ENCODE measurements at places on chromosomes 2 and 18. TPM values are rescaled to one million over a fixed set of nuclear protein-coding genes. Genes with fewer than 3 reads are reported as not detected.

GAD1 gene
- total RNA-seq = 1.3 TPM

SRD5A2 gene
- total RNA-seq = under 0.01 TPM

- DNase-seq = no peak
Observed at GRCh38 chr2:170282851-170283250, 104.9 kb downstream of the MYO3B start.

DNA sequence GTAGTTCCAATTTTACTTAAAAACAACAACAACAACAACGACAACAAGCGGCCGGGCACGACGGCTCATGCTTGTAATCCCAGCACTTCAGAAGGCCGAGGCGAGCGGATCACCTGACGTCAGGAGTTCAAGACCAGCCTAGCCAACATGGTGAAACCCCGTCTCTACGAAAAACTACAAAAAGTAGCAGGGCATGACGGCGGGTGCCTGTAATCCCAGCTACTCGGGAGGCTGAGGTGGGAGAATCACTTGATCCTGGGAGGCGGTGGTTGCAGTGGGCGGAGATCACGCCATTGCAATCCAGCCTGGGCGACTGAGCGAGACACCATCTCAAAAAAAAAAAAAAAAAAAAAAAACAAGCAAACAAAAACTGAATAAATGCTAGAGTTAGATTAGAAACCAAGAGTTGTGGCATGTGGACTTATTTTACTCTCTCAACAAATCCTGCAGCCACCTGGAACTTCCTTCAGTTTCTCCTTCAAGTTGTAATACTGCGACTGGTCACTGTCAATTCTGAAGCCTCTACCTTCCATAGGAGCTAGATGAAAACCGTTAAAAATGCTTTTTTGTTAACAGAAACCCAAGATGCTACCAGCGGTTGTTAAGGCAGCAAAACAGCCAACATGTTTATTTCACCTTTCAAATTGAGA, 1.3 kb downstream of the ATP5F1A start:
- DNase-seq = no peak

DNA sequence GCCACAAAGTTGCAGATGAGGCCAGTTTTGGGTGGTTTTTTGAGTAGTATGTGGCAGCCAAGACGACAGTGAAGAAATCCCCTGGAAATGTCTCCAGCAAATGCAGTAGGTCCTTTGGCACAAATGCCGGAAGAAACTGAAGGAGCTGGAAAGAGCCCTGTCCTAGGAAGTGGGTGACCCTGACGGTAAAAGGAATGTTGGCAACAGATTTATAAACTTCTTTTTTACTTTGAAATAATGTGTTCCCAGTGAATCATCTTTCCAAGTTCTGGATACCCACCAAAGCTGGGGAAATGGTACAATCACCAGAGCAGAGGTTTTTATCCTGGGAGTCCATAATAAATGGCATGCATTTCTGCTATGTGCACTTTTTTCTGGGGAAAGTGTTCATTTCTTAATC, 112.9 kb downstream of the CSRNP3 start:
- no peak for DNase-seq

GRCh38 chr2:43737097-43737854, 36.6 kb upstream of the DYNC2LI1 start:
- peak; percentile 14 for DNase-seq

DNA sequence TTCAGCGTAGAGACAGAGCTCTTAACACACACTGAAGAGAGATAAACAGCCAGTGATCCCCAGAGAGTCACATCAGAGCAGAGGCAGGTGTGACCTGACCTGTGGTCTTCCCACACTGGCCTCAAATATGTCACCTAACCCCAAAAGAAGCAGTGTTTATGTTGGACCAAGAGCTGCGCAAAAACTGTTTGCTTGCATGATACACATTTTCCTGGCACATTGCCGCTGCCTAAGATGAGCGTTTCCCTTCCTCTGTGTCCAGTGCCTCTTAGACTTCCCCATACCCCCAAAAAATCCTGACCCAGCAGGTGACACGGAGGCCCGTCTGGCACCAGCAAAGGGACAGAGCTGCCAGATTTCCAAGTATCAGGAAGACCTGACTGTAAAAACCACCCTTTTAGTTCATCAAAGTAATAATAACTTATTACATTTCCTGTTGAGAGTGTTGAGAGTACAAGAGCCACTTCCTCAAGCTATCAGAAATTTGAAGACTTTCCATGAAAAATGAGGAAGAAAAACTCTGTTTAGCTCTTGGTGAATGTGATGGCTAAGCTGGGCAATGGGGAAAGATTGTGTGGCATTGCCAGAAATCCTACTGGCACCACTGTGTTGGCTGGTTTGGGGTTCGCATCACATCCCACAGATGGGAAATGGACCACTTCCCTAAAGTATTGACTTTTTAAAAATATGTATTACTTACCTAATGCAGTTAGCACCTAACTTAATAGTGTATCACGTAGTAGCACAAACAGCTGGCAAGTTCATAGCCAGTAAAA, 6.7 kb downstream of the TNFRSF11A start:
- DNase-seq = no peak

DNA sequence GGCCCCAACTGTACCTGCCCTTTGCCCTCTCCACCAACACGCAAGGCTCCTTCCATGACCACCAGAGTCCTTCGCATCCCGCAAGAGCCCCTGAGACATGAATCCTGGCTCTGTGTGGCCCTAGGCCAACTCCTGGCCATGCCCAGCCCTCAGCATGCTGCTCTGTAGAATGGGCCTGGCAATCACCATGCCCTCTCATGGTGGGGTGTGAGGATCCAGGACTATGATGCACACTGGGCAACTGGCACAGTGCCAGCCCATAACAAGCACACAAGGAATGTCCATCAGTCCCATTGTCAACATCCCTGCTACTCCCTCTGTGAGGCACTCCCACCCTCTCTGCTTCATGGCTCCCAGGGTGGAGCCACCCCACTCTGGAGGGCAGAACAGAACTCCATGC, 44.7 kb downstream of the FER1L5 start:
- DNase-seq = no peak

GRCh38 chr18:59123588-59124369, 15.9 kb upstream of the SEC11C start:
- peak; percentile 96 for DNase-seq

DNA sequence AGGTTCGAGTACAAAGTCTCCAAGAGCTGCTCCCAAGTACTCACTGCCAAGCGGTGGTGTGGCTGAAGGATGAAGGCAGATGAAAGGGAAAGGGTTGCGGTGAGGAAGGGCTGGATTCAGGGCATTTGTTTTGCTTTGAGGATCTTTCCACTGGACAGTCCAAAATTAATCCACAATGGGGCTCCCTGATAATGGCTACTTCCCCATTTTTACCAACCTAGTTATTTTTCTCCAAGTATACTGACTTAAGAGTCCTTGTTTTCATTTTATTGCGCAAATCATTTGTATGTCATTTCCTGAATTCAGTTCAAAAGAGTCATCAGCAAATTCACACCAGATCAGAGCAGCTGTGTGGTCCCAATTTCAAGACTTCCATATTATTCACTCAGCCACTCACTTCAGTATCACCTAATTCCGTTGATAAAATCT, 464 bp upstream of the SESTD1 start:
- peak; percentile 91 for DNase-seq

GRCh38 chr2:64632835-64633819, 20.6 kb downstream of the SERTAD2 start:
- peak; percentile 16 for DNase-seq

All from bronchial epithelial cell (primary cell).